ENCODE measurements at places on chromosomes 2 and 18. TPM values are rescaled to one million over a fixed set of nuclear protein-coding genes. Genes with fewer than 3 reads are reported as not detected.

Gene SERPINB7
- 0.22 TPM for total RNA-seq

DNA sequence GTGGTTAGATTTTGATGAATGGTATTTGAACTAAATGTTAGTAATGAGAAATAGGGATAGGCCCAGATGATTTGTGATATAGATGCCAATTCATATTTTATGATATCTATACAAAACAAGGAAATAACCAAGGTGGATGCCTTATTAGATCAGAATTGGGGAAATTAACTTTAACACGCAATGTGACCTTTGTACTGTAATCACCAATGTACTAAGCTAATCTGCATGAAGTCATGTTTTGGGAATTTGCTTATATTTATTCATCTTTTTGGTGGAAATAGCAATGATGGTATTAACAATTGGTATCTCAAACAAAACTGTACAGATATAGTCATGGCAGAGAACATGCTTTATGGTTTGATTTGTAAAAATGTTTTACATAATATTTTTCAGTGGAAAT is 504.7 kb downstream of the PLCL1 start:
- DNase-seq, result no peak

DNA sequence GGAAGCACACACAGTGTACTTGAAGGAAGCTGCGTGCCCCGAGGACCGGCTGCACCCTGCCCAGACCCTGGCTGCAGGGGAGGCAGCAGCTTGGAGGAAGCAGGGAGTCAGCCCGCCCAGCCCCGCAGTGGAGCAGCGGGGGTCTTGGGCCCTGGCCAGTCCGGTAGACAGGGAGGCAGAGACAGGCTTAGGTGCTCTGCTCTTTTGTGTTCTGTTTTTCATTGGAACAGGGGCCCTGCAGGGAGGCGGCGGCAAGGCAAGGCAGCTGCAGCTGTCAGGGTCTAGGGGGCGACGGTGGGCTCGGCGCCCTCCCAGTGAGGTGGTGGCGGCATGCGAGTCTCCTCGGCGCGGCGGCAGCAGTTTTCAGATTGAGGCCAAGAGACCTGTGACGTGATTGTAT is 53.3 kb upstream of the TFCP2L1 start:
- DNase-seq, result no peak

GRCh38 chr18:13026583-13027270 is 35.6 kb downstream of the CEP192 start:
- DNase-seq, result no peak

DNA sequence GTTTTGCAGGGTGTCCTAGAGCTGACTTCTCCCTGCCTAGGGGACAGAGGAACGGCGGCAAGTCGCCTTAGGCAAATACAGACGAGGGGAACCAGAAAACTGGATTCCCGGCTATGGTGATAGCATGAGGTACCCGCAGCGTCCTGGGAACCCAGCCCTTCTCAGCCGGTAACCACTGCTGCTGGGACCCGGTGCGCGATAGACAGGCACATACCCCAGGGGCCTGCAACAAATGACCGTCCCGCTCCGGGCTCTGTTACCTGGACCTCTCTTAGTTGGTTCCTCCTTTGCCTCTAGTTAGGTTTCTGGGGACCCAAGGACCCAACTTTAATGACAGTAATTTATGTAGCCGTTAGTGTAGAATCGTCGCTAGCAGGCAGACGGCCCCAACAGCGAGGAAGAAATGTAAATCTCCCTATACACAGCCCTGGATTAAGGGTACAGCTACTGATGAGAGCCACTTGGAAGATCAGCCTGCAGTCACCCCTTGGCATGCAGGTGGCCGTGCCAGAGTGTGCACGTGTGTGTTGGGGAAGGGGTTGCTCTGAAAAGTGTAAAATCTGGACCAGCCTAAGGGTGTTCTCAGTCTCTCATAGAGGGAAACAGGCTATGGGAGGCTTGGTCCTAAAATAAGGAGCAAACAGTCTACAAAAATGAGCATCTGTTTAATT is 819 bp upstream of the SERPINE2 start:
- DNase-seq, result no peak

- no peak for DNase-seq
Observed at GRCh38 chr2:85445316-85446295, 27.1 kb downstream of the SH2D6 start.

GRCh38 chr2:69086466-69086865 is 73.5 kb downstream of the ANTXR1 start:
- DNase-seq, result no peak

All from left colon (tissue), 2 donors.